ENCODE measurements at places on chromosomes 1 and 21. TPM values are rescaled to one million over a fixed set of nuclear protein-coding genes. Genes with fewer than 3 reads are reported as not detected.

INSRR gene
- polyA plus RNA-seq = not detected

NECTIN4 gene
- 9.1 TPM for polyA plus RNA-seq

ELF3 gene
- polyA plus RNA-seq = 54.6 TPM

DCST2 gene
- 1.6 TPM for polyA plus RNA-seq

CD5L gene
- polyA plus RNA-seq = not detected

CCDC190 gene
- polyA plus RNA-seq = 1.2 TPM

FCGR2B gene
- 1.1 TPM for polyA plus RNA-seq

AKT3 gene
- 39.2 TPM for polyA plus RNA-seq

TFAP2E gene
- polyA plus RNA-seq = 4.2 TPM

Data from right lung (tissue), 10 donors.